ENCODE measurements at places on chromosomes 6 and 20.

DNA sequence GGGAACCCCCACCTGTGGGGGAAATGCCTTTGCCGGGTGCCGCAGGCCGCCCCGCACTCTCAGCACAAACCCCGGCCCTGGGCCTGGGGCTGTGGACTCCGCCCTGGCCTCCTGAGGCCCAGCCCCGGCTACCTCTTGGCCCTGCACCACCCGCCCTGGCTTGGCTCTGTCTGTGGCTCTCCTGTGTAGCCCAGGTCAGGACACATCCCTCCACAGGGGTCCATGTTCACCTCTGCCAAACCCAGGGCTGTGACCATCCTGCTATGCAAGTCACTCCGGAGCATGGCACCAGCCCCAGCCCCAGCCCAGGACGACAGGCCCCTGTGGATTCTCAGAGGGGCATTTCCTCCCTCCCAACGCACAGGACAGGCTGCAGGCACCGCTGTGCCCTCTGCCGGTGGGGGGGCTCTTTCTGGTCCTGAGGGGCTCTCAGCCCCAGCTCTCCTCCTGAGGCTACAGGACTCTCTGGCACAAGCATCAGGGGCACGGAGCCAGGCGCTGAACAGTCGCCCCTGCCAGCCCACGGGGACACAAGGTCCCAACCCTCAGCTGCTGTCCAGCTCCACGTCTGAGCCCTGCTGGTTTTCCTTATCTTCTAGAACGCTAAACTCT, 45.7 kb downstream of the TAF4 start:
- no peak for DNase-seq

DNA sequence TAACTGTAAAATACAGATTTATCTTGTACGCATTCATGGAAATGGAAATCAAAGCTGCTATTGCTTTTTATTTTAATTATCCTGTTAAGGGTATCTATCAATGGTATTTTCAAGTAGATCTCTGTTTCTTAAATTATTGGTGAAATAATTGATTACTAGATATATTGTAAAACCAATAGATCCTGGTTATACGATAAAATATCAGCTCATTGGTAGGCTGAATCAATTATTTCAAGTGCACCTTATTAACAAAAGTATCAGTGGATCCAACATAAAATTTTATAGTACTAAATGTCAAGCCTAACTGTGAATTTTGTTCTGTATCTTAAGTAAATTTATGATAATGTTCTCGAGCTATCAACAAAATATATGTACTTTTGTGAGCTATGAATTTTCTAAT, 21.8 kb downstream of the PARD6B start:
- DNase-seq, result no peak

DNA sequence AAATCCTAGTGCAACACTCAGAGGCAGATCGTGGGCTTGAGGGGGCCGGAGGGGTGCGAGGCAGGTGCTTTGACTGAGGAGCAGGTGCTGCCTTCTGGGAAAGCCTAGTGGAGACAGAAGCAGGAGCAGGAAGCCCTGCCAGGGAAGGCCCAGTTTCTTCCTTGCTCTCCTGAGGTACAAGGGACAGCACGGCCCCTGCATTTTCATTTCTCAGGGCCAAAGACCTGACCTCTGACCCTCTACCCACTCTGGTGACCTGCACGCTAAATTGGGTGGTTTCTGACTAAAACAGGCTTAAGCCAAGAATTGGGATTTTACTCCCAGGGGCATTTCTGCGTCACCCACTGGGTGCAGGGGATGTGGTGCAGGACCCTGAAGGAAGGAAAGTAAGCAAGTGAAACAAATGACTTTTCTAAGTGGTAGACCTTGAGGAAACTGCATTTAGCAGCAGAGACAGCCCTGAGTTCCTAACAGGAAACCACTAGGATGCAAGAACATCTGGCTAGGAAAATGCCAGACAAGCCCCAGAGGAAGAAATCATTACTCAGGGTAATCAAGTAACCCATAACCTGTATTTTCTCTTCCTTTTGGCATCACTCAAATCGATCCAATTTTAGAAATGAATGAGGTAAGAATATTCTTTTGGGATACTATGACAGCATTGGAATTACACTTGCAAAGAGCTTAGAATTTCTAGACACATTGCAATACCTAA, 141.7 kb downstream of the CD164 start:
- no peak for DNase-seq

GRCh38 chr20:1087311-1087905, 31.0 kb upstream of the PSMF1 start:
- DNase-seq, result no peak

DNA sequence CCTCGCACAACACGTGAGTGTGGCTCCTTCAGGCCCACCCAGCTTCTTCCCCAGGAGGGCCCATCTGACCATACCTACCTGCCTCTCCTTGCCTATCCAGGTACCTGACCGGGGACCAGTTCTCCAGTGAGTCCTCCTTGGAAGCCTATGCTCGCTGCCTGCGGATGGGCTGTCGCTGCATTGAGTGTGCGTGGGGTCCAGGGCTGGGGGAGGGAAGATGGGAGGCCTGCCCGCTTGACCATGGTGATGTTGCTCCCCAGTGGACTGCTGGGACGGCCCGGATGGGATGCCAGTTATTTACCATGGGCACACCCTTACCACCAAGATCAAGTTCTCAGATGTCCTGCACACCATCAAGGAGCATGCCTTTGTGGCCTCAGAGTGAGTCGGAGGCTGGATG, 26.5 kb downstream of the PLCG1 start:
- no peak for DNase-seq

GRCh38 chr20:43917380-43917779, 2.7 kb downstream of the TOX2 start:
- DNase-seq, result no peak

DNA sequence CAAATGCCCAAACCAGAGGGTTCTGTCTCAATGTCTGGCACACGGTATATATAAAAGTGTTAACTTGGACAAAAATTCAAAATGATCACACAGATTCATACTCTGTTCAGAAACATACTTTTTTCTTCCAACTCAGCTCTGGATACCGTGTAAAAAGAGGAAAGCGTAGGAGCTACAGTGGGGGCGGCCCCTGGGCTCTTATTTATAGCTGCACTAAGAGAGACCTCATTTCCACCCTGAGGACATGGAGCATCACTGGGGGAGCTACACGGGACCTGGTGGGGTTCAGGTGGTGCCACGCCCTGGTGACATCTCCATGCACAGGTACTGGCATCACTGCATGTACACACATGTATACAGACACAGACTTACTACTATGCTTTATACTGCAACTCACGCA, 185.9 kb upstream of the FOXQ1 start:
- DNase-seq, result no peak

GRCh38 chr20:25054995-25055629, 2.8 kb downstream of the ACSS1 start:
- no peak for DNase-seq

GRCh38 chr6:125001684-125002405, 39.6 kb downstream of the RNF217 start:
- no peak for DNase-seq

DNA sequence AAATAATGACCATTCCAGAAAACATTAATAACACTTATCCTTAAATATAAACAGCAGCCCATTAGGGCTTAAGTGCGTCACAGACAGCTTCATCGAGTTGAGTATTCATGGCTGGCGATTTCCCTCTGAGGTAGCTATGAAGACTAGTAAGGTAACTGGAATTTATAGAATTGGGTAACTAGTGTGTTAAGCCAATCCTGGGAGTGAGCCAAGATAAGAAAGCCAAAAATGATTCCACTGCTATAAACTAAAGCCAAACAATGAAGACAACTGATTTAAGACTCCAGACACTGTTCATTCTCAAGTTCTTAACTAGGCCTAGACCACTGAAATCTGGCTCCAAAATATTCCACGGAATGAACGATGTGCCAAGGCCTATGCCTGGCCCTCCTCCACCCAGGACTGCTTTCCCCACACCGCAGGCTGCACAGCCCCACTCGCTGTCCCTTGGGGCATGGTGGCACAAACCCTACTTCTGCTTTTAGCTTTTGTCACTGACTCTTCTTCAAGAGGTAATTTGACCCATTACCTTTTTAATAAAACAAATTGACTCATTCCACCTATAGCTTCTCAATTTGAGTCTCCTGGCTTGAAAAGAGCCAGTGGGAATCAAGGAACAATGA, 66.0 kb downstream of the BLOC1S5 start:
- DNase-seq, result no peak

GRCh38 chr6:68634726-68635411, at the start of gene ADGRB3:
Gene ADGRB3, plus strand, starts transcription at chr6:68635282. Its CDS starts 3,394 bp downstream, at chr6:68638676.
- no peak for DNase-seq

GRCh38 chr20:49603209-49603627, 35.3 kb upstream of the PTGIS start:
- no peak for DNase-seq

DNA sequence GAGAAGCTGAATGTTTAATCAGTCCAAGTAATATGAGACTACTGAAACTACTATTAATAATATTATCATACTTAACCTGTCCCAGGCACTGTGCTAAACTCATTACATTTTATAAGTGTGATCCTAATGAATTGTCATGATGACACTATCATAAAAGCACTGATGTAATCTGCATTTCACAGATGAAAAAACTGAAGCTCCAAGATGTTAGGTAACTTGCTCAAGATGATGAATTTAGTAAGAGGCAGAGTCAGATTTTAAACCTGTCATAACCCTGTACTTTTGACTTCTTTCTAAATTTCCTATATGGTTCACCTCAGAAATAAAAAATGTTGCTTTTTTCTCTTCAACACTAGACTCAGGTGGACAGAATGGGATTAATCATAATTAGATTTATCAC, 237.6 kb downstream of the ALDH8A1 start:
- DNase-seq, result no peak

DNA sequence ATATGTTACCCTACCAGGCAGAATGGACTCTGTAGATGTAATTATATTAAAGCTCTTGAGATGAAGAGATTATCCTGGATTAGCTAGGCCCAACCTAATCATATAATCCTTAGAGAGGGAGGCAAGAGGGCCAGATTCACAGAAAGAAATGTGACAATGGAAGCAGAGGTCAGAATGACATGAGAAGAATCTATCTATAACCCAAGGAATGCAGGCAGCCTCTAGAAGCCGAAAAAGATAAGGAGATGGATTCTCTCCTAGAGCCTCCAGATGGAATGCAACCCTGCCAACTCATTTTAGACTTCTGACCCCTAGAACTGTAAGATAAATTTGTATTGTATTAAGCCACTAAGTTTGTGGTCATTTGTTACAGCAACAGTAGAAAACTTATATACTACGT, 12.3 kb downstream of the PXT1 start:
- DNase-seq, result no peak

DNA sequence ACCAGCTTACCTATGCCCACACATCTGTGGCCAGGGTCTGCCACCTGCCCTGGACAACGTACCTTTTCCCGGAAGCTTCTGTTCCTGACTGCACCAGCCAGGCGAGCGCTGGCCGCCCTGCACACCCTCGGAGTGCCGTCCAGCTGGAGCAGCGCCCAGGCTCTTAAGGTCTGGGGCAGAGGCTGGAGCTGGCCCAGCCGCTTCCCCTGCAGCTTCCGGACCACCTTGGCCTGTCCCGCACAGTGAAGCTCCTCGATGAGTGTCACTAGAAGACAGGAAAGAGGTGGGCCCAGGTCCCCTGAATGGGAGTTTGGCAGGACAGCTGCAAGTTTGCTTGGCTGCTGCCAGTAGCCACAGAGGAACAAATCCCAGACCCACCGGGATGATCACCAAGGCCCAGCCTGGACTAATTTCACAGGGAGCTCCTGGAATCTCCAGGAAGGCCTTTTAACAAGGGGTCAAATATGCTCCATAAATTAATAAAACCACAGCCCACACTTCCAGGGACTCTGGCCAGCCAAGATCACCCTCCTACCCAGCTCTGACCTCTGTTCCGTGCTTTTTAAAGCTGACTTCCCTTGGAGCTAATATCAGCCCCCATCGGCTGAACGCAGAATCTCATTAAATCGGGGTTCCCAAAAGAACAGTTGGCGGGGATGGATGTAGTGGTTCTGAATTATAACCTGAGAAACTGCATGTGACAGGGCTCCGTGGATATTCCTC, 82.3 kb downstream of the PTPN1 start:
- DNase-seq, result no peak

DNA sequence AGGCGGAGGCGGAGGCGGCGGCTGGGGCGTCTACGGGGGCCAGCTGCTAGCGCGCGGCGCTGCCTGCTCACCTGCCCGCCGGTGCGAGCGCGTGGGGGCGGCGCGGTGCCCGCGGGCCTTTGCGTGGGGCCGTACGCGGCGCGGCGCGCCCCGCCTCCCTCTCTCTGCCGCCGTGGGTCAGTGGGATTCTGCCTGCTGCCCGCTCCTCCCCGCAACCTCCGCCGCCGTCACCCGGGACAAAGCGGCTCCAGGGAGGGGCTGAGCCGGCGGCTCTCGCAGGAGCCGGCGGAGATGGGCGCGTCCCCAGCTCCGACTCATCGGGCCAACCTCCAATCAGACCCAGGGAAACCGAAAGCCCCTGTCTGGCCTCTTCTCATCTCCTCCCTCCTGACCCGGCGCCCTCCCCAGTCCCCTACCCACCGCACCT, at the start of gene RCAN2:
Gene RCAN2 (minus strand): TSS at position 249 of the 427 bp plus-strand sequence.
- DNase-seq, result no peak

GRCh38 chr6:135094403-135094821, 39.8 kb upstream of the HBS1L start:
- DNase-seq, result no peak

GRCh38 chr6:125930765-125931418, 25.7 kb upstream of the HINT3 start:
- no peak for DNase-seq

GRCh38 chr6:19668710-19669109, 168.5 kb upstream of the ID4 start:
- DNase-seq, result no peak

GRCh38 chr20:33030569-33030968, 879 bp upstream of the BPIFB6 start:
- no peak for DNase-seq

GRCh38 chr6:84929212-84929611, 164.8 kb upstream of the TBX18 start:
- no peak for DNase-seq

DNA sequence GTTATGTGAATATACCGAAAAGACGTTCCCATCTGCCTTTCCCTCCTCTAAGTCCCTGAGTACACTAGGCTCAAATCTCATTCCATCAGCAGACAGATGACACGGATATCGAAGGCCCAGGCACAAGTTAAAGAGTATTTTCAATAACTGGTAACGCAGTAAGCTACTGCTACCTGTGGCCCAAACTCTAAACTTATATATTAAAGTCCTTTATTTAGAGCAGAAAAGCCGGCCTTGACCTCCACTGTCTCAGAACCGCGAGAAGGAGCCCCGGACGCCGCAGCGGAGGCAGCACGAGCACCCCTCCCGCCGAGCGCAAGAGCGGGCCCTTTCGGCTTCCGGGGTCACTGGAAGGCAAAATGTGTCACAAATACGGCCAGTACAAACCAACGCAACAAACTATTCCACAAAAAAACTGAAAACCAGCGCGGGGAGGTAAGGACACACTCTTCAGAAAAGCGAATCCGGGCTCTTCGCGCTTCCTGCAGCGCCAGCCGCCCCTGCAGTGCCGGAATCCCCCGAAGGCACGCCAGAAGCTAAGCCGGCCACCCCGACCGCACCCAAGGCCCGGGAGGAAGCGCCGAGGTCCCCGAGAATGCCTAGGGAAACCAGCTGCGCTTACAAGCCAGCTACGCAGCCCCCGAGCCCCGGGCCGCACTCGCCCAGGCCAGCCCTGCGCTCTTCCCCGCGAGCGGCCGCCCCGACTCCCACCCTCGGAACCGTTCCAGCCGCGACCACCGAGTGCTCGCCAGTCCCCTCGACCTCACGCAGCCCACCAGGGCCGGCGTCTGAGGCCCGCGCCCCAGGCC, 681 bp downstream of the DIDO1 start:
- DNase-seq, result no peak
